ENCODE measurements at places on chromosomes 2 and 18.

DNA sequence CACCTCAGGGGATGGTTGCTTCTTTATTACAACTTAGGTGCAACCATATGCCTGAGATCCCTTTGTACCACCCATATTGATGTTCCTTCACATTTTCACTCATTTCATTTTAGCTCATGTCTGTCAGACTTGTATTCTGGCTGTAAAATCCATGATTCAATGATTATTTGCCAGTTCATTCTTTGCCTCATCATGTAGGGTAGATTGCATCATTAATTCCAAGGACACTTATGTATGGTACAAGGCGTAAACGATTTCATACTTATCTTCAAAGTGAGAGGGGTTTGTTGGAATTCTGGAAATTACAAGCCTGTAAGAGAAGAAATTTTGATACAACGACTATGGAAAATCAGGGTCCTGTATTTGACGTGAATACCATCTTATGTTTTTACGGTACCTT lies 685.0 kb upstream of the FANCL start:
- no peak for DNase-seq

GRCh38 chr2:225041207-225041850 lies 939 bp downstream of the DOCK10 start:
- DNase-seq: peak; percentile 84

GRCh38 chr18:3604498-3605408 lies 154.8 kb downstream of the TGIF1 start:
- peak; percentile 88 for DNase-seq

- DNase-seq: no peak
Observed at GRCh38 chr2:164000176-164000575, 264.4 kb upstream of the FIGN start.

DNA sequence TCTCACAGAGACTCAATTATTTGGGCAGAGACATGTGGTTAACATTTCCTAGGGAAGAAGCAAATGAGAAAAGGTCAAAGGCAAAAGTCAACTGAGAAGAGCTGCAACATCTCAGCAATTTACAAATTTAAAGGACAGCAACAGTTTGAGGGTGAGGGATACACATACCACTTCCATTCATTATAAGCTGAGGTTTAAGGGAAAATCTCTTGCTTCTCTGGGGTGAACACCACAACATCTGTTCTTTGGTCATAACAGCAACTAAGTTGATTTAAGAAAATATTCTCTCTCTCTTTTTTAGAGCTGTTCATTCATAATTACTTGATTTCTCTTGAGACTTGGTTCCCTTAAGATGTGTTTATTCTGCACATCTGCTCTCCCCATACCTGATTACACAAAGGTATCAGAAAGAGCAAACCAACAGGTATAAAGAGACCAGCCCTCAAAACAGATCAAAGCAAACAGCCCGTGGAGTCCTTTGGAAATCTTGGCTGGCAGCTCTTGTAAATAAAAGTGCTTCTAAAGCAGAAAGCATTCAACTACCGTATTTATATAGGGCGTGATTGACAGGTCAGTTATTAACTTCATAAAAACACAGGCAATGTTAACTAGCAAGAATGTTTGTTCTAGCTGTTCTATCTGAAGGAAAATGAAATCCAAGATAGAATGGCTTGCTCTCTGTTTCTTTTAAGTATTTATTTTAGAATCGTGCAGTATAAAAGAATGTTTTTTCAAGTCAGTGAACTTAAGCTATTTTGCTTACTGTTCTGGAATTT lies 132.8 kb downstream of the THADA start:
- DNase-seq: no peak

GRCh38 chr2:37553411-37554154 lies 117.9 kb downstream of the CDC42EP3 start:
- DNase-seq: no peak
